ENCODE measurements at places on chromosomes 1 and 21.

- no peak for DNase-seq
- no peaks in the 10 kb centered on the region for H3K4me1 ChIP-seq
- no peak overlapping the region for H3K4me3 ChIP-seq
- no peaks in the 10 kb centered on the region for H3K36me3 ChIP-seq
These were observed 121.8 kb upstream of the ERRFI1 start for GRCh38 chr1:8147956-8148355.

GRCh38 chr1:217251121-217251520 is 379.8 kb downstream of the GPATCH2 start:
- H3K27ac ChIP-seq: no peak overlapping the region
- no peaks in the 10 kb centered on the region for H3K36me3 ChIP-seq
- no peaks in the 10 kb centered on the region for H3K27me3 ChIP-seq
- H3K4me3 ChIP-seq: no peak overlapping the region
- DNase-seq: no peak
- no peaks in the 10 kb centered on the region for H3K4me1 ChIP-seq

DNA sequence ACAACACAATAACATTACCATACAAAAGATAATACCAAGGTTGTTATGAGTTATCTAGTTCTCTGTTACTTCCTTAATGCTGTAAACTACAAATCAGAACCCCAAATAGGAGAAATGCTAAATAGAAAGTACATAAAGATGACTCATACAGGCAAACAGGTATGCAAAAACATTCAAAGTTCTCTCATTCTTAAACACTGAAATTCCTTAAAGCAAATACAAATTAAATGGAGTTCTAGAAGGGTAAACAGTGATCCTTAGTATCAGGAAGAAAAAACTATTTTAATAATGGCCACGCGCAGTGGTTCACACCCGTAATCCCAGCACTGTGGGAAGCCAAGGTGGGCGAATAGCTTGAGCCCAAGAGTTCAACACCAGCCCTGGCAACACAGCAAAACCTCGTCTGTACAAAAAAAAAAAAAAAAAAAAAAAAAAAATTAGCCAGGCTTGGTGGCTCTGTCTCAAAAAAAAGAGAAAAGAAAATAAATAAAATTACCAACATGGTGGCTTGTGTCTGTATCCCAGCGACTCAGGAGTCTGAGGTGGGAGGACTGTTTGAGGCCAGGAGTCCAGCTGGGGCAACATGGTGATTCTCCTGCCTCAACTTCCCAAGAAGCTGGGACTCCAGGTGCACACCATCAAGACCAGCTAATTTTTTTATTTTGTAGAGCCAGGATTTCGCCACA is 17.5 kb downstream of the FBXO42 start:
- H3K4me1 ChIP-seq: no peaks in the 10 kb centered on the region
- H3K27me3 ChIP-seq: no peaks in the 10 kb centered on the region
- DNase-seq: peak; percentile 2
- H3K27ac ChIP-seq: no peak overlapping the region
- no peak overlapping the region for H3K4me3 ChIP-seq
- H3K36me3 ChIP-seq: no peaks in the 10 kb centered on the region

DNA sequence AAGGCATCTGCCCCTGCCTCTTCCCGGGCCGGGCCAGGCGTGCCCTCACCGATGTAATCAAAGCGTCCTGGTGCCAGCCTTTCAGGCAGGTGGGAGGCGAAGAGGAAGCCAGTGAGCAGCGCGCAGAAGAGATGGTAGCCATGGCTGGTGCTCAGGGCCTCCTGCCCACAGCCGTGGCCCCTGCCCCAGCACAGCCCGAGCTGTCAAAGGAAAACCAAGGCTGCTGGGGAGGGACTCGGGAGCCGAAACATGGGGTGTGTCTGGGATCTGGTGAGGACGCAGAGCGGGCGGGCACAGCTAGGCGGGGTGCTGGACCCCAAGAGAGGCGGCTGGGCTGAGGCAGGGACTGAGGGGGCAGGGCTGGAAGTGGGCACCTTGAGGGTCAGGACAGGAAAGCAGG is 2.7 kb downstream of the BGLAP start:
- no peaks in the 10 kb centered on the region for H3K27me3 ChIP-seq
- no peak overlapping the region for H3K4me3 ChIP-seq
- H3K36me3 ChIP-seq: no peaks in the 10 kb centered on the region
- no peak overlapping the region for H3K27ac ChIP-seq

GRCh38 chr1:42978317-42979035 is 19.8 kb upstream of the SLC2A1 start:
- DNase-seq: peak; percentile 81
- peaks cover 26% of the 10 kb centered on the region for H3K4me1 ChIP-seq
- H3K36me3 ChIP-seq: no peaks in the 10 kb centered on the region
- peak overlapping the region; percentile 56 for H3K27ac ChIP-seq

DNA sequence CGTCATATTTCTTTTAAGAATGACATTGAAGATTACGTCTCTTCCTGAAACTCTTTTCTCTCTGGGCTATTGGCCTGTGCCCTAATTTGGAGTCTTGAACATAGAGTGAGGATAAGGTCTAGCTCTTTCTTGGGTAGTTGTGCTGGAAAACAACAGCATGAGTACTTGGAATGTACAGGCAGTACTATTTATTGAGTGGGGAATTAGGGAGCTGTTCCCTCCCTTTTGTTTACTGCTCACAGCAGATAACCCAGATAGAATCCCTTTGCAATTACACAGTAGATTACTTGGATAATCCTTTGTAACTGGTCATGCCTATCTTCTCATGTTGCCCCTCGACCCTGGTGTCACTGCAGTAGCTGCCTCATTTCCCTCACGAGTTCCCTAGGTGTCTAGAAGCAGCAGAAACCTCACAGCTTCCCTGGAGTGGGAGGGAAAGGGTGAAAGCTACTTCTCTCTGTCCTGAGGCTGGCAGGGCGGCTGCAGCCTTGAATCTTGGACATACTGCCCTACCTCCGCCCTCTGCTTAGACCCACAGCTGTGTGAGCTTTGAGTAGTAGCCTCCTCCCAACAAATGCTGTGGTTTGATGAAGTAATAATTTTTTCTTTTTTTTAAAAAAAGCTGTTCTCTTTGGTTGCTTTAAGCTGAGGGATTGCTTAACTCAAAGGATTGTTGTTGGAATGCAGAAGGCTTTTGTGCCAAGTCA is 70.6 kb downstream of the FGGY start:
- no peak overlapping the region for H3K27ac ChIP-seq
- no peaks in the 10 kb centered on the region for H3K36me3 ChIP-seq
- no peaks in the 10 kb centered on the region for H3K4me1 ChIP-seq
- DNase-seq: peak; percentile 44
- no peak overlapping the region for H3K4me3 ChIP-seq

DNA sequence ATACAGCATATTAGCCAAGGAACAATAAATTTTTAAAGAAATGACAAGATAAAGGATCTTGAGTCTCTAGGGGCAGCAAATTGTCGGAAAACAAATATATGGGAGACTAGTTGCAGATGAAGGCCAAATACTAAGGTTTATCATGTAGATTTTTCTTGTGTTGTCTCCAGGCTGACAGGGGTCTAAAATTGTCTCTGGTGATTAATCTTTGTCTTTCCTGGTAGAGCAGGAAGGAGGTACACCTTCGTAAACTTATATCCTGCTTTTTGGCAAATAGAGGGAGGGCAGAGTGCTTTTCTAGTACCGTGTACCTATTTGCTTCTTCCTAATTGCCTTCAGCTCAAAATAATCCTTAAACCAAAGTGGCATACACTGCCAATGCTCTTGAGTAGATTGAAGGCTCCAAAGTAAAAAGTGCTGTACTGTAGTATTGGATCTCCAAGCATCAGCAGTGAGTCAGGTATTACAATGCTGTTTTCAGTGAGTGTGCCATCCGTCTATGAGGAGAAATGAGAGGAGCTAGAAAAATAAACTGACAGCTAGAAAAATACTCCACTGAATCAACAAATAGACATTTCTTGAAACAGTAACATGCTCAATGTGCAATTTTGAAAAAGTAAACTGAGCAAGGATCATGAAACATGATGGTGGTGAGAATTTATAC is 1.8 kb upstream of the LEPR start:
- H3K27ac ChIP-seq: no peak overlapping the region
- no peak for DNase-seq
- no peaks in the 10 kb centered on the region for H3K36me3 ChIP-seq
- no peaks in the 10 kb centered on the region for H3K27me3 ChIP-seq
- H3K4me3 ChIP-seq: no peak overlapping the region

DNA sequence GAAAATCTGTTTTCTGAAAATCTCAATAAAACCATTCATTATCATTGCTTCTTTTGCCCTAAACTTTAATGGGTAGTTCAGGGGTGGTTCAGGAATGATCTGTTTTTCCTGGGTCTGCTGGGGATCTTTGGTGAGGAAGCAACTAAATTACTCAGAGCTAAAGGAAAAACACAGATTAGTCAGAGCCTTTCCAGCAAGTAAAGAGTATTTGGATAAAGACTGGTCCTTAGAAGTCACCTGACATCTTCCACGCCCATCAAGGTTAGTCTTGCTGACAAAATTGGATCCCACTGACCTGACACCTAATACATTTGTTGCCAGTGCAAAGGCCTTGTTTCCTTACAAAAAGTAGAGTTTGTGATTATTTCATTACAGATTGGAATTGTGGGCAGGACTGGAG is 24.2 kb downstream of the HSPA13 start:
- H3K36me3 ChIP-seq: no peaks in the 10 kb centered on the region
- no peak overlapping the region for H3K27ac ChIP-seq
- H3K27me3 ChIP-seq: no peaks in the 10 kb centered on the region
- no peak for DNase-seq

GRCh38 chr21:25573409-25574206 is 33.7 kb downstream of the MRPL39 start:
- no peaks in the 10 kb centered on the region for H3K27me3 ChIP-seq
- H3K4me1 ChIP-seq: no peaks in the 10 kb centered on the region
- H3K36me3 ChIP-seq: no peaks in the 10 kb centered on the region
- H3K27ac ChIP-seq: no peak overlapping the region

- H3K27me3 ChIP-seq: no peaks in the 10 kb centered on the region
- H3K36me3 ChIP-seq: no peaks in the 10 kb centered on the region
- peaks cover 2% of the 10 kb centered on the region for H3K4me1 ChIP-seq
- H3K27ac ChIP-seq: no peak overlapping the region
- no peak for DNase-seq
- no peak overlapping the region for H3K4me3 ChIP-seq
These were observed 52.5 kb downstream of the POU2F1 start for GRCh38 chr1:167273027-167273800.

DNA sequence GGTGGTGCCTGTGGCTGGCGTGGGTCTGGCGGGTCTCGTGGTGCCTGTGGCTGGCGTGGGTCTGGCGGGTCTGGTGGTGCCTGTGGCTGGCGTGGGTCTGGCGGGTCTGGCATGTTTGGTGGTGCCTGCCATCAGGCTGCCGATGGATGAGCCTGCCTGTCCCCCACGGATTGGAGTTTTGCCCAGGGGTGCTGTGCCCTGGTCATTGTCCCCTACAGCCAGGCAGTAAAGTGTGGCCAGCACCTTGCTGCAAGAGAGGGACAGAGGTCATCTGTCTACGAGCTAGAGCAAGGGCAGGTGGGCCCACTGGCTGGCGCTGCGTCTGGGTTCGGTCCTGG is 41.8 kb downstream of the SKI start:
- no peak overlapping the region for H3K27ac ChIP-seq
- DNase-seq: no peak
- no peak overlapping the region for H3K4me3 ChIP-seq
- H3K36me3 ChIP-seq: no peaks in the 10 kb centered on the region
- H3K27me3 ChIP-seq: no peaks in the 10 kb centered on the region

DNA sequence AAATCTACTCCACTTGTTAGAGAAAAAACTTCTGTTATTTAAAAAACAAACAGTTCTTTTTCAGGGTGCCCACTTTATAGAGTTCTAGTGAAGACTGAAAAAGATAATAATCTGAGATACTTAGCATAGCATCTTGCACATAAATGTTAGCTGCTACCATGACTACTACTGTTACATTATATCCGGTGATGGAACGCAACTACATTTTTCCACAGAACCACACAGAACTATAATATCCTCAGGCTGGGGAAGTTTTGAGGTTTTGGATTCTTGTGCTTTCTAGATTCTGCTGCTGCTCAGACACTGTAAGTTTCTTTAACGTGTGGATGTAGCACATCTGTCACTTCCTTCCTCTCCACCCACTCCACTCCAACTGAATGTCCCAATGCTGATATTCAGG is 110.3 kb downstream of the PTPN14 start:
- DNase-seq: no peak
- no peaks in the 10 kb centered on the region for H3K36me3 ChIP-seq
- H3K4me3 ChIP-seq: no peak overlapping the region
- peaks cover 28% of the 10 kb centered on the region for H3K4me1 ChIP-seq

GRCh38 chr21:42009018-42009830 is 936 bp downstream of the ZBTB21 start:
- DNase-seq: peak; percentile 69
- no peaks in the 10 kb centered on the region for H3K27me3 ChIP-seq
- H3K36me3 ChIP-seq: no peaks in the 10 kb centered on the region
- no peaks in the 10 kb centered on the region for H3K4me1 ChIP-seq

DNA sequence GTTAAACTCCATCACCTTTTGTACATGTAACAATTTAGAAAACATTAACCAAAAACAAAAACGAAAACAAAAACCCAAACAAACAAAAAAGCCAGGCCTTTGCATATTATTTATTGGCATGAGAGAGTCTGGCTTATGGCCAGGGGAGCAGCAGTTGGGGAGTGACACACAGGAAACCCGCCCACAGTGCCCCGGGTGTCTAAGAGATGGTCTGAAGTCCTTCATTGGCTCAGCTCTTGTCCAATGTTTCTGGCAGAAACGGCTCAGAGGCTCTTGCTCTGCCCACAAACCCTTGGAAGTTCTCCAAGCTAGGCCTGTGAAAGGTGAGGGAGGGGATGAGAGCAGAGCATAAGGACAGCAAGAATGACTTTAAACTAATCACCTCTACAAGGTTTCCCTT is 131.5 kb downstream of the CNIH3 start:
- no peaks in the 10 kb centered on the region for H3K36me3 ChIP-seq
- H3K27me3 ChIP-seq: no peaks in the 10 kb centered on the region
- DNase-seq: no peak
- H3K27ac ChIP-seq: no peak overlapping the region
- no peak overlapping the region for H3K4me3 ChIP-seq
- H3K4me1 ChIP-seq: no peaks in the 10 kb centered on the region

GRCh38 chr1:5005171-5005570 is 350.8 kb downstream of the AJAP1 start:
- DNase-seq: no peak
- H3K27ac ChIP-seq: no peak overlapping the region
- no peaks in the 10 kb centered on the region for H3K27me3 ChIP-seq
- H3K36me3 ChIP-seq: no peaks in the 10 kb centered on the region
- no peaks in the 10 kb centered on the region for H3K4me1 ChIP-seq
- H3K4me3 ChIP-seq: no peak overlapping the region

Data from mesendoderm (in vitro differentiated cells).